Nucleus accumbens (tissue), 56 donors: ENCODE measurements at places on chromosomes 7 and 10.

DNA sequence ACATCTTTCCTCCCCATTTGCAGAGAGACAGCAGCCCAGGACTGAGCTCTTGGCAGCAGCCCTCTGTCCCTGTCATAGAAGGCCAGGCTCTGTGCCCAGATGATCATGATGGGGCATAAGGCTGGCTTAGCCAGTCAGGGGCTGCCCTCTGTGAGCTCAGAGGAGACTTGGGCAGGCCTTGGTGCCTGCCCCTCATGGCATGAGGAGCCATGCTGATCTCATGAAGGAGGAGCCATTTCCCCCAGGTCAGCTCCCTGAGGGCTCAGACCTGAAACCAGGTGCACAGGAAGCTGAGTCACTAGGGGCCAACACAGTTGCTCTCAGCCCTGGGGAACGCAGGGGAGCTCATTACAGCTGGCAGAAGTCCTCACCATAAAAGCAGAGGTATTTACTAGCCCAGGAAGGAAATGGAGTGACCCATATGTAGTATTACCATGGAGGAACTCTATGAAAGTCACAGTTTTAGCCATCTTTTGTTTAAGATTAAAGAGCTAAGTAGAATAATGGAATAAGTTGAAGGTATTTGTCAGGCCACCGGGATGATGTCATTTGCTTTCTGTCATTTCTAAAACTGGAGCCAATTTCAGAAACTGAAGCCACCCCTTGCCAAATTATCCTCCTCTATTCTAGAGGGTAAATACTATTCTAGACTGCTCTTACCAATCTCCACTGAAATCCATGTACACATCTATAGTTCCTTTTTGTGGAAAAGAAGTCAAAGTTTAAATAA, 362.4 kb upstream of the ZNF32 start:
- no peak for DNase-seq

GRCh38 chr10:101601541-101601940, 13.4 kb downstream of the DPCD start:
- DNase-seq: no peak

DNA sequence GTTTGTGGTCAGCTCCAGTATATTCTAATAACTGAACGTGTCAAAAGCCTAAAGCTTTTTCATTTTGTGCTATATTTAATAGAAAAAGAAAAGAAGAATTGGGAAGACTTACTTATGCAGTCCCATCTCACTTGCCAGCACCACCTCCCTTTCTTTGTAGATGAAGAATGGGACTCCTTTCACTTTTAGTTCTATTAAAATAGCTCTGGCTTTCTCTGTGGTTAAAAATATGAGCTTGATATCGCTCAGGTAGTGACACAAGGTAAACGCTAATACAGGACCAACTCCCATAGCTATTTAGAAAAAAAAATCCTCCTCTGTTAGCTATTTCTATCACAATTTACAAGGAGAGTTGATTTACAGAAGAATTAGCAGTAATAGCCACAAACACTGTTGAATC, 176.8 kb downstream of the PDE1C start:
- DNase-seq: no peak

GRCh38 chr7:16067711-16068110, 353.6 kb downstream of the CRPPA start:
- DNase-seq: no peak

- no peak for DNase-seq
Observed at GRCh38 chr7:110148054-110148453, 942.9 kb upstream of the LRRN3 start.

DNA sequence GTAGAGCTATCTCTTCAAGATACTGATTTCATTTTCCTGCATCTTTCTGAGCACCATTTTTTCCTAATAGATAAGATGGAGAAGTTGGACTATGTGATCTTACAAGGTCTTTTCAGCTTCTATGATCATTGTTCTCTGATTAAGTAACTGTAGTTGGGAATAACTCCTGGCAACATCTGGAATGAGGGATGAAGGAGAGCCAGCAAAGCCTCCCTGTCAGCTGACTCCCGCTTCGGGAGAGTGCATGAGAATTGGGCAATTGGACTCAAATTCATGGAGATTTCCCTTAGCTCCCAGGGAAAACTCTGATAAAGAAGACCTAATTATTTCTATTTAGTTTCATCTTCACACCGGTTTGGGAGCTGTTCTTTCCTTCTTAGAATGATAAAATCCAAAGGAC, 146.1 kb downstream of the CCDC71L start:
- no peak for DNase-seq

- no peak for DNase-seq
Observed at GRCh38 chr7:149625947-149626392, 128.4 kb upstream of the ZNF746 start.

GRCh38 chr10:119233123-119233820, 25.9 kb downstream of the GRK5 start:
- DNase-seq: no peak

DNA sequence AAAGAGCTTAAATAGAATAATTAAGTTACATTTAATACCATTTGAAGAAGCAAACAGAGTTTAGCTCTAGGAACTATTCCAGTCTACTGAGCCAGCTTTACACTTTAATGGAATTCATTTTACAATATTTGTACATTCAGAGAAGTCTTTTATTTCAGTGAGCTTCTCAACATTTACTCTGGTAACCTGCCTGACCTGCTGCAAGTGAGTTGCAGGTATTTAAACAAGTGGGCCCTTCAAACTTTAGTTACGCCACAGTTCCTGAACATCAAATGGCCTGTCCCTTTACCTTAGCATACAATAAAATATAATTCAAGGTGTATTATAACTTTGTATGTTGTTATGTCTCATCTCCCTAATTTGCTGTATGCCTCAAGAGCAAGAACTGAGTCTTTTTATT, 121.6 kb upstream of the SEMA3C start:
- no peak for DNase-seq

DNA sequence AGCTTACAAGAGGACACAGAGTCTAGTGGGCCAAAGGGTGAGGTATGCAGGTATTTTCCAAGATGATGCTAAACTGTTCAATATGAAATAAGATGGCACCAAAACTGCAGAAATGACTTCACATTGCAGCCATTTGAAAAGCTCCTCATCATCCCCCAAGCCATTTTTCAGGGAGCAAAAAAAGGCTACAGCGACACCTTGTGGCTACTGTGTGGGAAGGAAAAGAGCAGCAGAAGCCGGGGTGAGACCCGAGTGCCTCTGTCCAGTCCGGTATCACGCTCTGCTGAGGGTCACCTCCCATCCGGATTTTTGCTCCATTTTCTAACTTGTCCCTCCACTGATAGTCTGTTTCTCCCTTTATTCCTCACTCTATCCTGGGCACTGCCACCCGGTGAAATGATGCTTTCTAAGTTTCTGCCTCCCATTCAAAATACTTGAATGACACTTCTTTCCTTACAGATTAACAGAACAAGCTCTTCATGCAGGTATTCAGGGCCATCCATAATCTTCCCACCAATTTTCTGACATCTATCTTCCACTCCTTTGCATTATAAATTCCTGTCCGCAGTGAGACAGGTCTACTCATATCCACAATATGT, 220.2 kb downstream of the DGKI start:
- peak; percentile 13 for DNase-seq

DNA sequence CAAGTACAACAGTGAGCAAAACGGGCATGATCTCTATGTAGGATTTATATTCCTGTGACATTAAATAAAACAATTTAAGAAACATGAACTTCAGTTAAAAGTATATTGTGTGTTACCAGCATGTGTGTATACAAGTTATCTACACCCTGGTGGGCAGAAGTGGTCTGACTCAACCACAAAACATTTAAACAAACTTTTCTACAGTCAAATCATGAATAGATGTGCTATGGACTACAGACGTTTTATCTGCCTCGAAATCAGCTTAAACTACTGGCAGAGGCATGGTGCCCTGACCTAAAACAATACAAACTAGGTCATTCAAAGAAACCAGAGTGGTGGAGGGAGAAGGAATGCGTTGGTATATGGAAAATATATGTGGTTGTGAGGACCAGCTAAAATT, 3.6 kb downstream of the ARL3 start:
- DNase-seq: no peak
